ENCODE measurements at places on chromosomes 3 and 15.

DNA sequence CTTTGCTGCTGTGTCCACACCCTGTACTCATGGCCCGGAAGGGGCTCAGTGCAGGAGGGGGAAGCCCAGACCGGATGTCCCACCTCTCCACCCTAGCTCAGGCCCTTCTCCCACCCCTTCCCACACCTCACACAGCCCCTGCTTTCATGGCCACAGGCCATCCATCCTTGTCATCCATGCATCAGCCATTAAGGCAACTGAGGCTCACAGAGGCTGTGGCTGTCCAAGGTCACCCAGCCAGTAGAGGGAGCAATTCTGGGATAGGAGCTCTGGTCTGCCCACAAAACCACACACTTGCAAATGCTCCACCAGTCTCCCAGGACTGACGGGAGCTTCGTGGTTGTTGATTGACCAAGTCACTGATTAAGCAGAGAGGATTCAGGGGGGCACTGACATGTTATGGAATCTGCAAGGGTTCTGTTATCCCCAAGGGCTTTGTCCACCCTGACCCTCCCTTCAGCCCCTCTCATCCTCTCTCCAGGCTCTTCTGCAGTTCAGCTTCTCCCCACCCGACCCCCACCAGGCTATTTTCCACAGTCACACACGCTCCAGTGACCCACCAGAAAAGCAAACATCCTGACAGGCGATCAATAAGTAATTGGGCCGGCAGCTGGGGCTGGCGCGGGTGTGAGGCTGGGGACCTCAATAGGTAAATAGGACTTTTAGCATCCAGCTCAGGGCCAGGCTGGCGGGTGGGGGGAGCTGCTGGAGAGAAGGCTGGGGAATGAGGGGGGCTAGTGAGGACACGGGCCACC lies 15.1 kb downstream of the LINGO1 start:
- DNase-seq, result no peak

DNA sequence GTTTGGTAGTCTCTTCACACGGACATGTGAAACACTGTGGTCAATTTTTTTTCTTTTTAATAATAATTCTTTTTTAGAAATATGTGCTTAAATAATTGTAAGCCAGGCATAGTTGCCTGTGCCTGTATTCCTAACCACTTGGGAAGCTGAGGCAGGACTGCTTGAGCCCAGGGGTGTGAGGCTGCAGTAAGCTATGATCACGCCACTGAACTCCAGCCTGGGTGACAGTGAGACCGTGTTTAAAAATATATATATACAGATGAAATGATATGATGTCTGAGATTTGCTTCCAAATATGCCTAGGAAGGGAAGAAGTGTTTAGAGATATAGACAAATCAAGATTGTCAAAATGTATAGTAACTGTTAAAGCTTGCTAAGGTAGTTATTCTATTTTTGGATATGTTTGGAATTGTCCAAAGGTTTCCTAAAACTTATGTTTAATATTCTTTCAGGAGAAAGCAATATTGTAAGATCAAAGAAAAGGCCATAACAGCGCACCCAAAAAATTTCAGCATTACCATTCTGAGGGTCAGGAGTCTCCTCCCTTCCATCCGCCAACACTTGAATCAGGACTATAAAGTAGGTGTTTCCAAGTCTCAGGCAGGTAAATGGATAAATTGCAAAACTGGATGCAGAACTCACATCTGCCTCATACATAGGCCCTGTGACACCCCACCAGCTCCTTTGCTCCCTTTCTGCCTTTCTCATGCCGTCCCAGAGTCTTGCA lies 532 bp upstream of the SELENOT start:
- no peak for DNase-seq

- DNase-seq, result peak; percentile 78
Observed at GRCh38 chr15:41490355-41490754, 3.3 kb upstream of the ITPKA start.

DNA sequence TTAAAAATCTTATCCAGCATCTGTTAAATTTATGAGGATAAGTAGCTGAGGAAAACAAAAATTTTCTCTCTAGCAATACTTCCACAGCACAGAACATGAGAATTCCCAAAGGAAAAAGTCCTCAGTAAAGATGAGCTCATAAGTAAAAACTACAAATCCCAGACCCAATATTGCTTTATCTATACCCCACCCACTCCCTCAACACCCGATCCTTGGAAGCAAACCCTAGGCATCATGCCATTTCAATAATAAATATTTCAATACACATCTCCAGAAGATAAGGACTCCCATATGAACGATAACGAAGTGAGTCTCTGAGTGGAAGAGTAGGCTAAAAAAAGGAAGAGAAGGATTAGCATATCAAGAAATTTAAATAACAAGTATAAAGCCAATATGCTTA lies 8.3 kb upstream of the PRR20G start:
- no peak for DNase-seq

GRCh38 chr3:123332124-123332641 lies 116.7 kb downstream of the ADCY5 start:
- DNase-seq, result no peak

DNA sequence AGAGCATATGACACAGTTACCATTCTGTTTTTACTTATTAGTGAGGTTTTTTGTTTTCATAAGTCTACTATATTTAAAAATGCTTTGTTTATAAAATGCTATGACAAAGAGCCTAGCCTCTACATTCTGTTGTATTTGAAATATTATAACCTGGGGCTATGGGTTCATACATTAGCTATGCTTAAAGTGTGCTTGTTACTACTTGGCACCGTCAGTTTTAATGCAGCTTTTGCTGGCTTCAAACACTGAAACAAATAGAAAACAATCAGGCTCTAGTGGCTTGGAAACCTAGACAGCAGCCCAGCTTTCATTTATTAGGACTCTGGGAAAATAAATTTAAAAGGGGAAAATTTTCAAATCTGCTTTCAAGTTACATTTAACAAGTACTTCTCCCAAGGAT lies 635.9 kb downstream of the CADM2 start:
- no peak for DNase-seq

DNA sequence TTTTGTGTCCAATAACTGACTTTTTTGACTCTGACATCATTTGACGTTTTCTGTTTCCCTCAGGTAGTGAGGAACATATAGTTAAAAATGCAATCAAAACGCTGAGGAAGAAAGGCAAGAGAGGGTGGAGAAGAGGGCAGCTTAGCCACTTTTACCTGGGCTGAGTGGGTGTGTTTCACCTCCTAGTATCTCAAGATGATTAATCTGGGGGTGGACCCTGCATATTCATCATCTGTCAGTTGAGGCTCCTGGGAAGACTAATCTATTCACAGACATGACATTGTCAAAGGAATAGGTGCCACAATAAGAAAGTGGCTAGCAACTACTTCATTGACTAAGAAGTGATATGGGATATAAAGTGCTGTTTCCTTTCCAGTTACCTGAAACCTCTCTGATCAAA lies 331.5 kb upstream of the RARB start:
- no peak for DNase-seq

DNA sequence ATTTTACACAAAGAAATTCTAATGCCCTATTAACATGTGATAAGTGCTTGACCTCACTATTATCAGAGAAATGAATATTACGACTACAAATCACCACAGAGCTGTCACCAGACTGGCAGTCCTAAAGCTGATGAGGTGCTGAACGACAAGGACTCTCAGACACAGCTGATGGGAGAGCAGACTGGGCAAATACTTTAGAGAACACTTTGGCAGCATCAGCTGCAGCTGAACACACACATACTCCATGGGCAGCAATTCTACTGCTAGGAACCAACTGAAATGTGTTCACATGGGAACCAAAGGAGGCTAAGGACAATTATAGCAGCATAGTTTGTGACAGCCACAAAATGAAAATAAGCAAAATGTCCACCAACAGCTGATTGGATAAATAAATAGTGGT lies 45.5 kb downstream of the SUSD5 start:
- no peak for DNase-seq

DNA sequence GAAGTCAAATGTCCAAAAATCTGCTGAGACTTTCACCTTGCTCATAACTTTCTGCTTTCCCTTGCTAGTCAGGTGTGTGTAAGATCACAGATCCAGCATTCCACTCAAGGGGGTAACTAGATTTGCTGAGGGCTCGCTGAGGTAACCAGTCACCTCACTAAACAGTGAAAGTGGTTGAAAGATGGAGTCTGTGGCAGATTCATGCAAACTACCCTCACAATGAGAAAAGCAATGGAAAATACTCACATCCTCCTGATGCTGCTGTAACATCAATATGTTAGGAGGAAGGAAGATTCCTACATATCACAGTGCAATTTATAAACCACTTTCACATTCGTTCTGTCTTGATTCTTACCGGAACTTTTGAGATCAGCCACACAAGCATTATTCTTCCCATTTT lies 174.3 kb upstream of the BCL6 start:
- no peak for DNase-seq

GRCh38 chr3:153052096-153052460 lies 109.9 kb upstream of the RAP2B start:
- DNase-seq, result no peak

GRCh38 chr15:65171428-65171827 lies 13.7 kb downstream of the CLPX start:
- no peak for DNase-seq

GRCh38 chr3:149450281-149450680 lies 24.2 kb upstream of the TM4SF4 start:
- DNase-seq, result no peak

DNA sequence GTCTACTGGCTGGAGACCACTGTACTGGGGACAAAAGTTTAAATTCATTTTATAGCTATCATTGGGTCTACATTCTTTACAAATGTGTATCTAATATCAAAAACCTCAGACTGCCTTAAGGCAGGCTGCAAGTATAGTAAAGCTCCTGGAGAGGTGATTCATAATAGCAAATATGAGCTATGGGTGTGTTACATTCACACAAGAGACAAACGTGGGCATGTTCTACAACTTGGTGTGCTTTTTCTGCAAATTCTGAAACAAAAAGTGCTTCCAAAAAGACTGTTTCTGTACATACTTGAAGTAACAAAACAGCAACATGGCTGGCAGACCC lies 1101.4 kb downstream of the ROBO1 start:
- DNase-seq, result no peak

DNA sequence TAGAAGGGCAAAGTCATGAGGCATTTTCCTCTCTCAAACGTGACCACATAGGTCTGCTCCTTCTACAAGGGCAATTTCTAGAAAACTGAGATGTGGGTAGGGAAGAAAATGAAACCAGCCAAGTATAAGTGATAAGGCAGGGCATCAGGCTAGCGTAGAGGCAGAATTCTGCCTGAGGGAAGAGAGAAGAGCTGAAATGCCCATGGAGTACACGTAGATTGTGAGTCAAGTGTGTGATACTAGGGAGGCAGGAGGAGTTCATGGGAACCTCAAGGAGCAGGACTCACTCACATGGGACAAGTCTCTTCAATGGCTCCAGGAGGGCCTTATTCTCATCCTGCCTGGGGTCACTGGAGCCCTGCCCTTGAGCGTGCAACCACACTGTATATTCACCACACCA lies 34.9 kb upstream of the PPP4R2 start:
- no peak for DNase-seq

GRCh38 chr3:29887451-29887850 lies 606.6 kb downstream of the RBMS3 start:
- DNase-seq, result no peak

DNA sequence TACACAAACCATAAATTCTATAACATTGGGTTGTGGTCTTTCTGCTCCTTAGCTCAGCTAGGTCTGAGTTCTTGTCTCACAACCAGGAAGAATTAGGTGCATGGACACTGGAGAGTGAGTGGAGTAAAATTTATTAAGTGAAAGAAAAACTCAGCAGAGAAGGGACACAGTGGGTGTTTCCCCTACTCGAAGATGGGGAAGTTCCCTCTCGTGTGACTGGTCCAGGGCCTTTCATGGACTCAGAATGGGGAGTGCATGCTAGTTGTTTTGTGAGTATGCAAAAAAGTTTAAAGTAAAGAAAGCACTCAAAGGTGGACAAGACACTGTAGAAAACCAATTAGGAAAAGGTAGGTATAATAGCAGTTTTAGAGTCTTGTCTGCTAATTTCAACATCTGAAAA lies 215.5 kb upstream of the RORA start:
- DNase-seq, result no peak

DNA sequence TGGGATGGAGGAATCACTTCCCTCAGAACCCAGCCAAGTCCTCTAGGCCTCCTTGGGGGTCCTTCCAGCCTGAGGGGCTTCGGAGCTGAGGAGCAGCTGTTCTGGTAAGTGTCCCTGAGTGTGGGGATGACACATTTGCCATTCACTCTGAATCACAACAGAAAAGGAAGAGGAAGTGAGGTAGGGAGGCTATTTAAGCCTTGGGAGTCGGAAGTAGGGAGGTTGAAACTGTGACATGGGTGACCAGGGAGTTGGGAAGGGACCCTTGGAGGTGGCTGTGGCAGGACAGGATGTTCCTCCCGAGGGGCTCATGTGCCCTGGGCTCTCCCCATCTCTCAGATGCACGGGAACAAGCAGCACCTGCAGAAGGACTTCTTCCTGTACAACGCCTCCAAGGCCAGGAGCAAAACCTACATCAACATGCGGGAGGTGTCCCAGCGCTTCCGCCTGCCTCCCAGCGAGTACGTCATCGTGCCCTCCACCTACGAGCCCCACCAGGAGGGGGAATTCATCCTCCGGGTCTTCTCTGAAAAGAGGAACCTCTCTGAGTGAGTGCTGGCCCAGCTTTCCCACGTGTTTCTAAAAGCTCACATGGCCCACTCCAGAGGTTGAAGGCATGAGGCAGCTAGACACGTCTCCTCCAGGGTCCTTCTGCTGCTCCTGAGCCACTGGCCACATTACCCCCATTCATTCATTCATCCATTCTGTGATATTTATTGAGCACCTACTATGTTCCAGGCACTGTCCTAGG lies 43.3 kb downstream of the CAPN3 start:
- no peak for DNase-seq

- no peak for DNase-seq
Observed at GRCh38 chr3:5428607-5429516, 241.4 kb downstream of the EDEM1 start.

DNA sequence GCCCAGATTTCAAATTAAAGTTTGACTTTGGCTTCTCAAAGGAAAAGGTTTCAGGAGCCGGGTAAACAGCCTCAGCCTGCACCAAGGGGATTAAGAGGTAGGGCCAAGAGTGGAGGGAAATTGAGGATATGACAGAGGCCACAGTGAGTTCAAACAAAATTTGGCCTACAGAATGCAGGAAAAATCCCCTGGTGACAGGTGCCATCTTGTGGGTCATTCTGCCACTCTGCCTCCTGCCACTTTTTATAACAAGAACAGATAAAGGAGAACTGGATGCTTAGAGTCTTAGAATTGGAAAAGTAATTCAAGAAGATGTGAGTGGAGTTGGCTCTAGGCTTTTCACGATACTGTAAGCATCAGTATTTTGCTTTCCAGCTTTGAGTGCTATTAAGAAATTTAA lies 253.2 kb downstream of the NR2F2 start:
- no peak for DNase-seq

GRCh38 chr15:66724732-66725463 lies 22.9 kb downstream of the SMAD6 start:
- no peak for DNase-seq

DNA sequence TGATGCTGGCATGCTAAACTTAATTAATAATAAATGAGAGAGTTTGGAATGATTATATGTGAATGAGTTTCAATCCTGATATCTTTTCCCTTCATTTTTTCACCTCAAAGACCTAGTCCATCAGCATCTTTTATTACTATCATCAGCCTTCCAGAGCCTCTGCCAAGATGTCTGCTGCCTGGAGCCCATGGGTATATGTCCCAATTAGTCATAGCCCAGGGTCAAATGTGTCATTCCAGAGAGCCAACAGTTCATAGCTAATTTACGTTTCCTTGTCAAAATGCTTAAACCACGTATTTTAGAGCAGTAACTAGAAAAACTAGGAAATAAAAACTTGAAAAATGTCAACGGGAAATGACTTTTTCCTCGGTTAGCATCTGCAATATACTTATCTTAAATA lies 457.9 kb downstream of the SI start:
- no peak for DNase-seq
